ENCODE measurements at places on chromosomes 6 and 20. TPM values are rescaled to one million over a fixed set of nuclear protein-coding genes. Genes with fewer than 3 reads are reported as not detected.

- DNase-seq = no peak
These were observed 16.4 kb upstream of the MAS1 start for GRCh38 chr6:159874435-159874834.

Gene KCNK15
- total RNA-seq = 16.1 TPM

- DNase-seq = no peak
These were observed 9.0 kb downstream of the CST9 start for GRCh38 chr20:23596579-23597250.

DNA sequence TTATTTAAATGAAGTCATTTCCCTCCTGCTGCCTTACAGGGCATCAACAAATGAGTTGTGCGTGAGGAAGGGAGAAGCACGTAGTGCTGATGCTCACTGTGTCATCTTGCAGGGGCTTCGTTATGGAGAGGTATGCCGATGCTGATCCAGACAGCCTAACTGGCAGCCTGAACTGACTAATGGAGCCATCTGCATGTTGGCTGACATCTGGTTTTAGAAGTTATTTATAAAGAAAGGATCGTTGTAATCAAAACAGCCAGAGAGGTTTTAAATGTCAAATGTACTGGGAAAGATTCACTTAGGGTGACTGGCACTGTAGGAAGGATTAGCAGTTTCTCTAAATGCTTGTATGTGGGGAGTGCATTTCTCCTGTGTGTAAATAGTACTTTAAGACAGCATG, 54.6 kb downstream of the FARS2 start:
- DNase-seq = no peak

DNA sequence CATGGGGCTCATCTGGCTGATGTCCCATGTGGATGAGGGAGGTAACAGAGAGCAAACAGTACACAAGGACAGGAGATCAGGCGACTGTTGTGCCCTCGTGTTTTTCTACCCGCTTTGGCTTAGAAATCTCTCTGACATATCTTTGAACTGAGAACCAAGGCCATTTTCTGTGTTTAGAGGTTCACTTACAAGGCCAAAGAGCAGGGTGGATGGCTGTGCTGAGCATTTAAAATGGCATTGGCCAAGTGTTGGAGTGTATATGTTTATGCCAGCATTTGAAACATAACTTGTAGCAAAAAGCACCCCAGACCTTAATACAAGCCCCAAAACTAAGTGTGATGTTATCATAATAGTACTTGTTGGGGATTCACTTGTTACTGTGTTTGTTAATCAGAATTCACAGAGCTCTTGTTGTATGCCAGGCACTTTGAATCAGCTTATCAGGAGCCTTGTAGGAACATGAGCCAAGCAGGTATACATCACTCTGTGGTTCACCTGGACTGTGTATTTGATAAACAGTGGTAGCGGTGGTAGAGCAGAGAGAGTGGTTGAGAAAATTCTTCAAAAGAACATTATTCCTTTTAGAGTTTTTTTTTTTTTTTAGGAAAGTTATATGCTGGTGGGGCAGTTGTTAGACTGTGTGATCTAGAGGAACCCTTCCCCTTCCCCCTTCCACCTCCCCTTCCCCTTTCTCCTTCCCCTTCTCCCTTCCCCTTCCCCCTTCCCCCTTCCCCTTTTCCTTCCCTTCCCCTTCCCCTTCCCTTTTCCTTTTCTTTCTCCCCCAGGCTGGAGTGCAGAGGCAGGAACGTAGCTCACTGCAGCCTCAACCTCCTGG, 71.3 kb downstream of the ATRN start:
- DNase-seq = no peak

DNA sequence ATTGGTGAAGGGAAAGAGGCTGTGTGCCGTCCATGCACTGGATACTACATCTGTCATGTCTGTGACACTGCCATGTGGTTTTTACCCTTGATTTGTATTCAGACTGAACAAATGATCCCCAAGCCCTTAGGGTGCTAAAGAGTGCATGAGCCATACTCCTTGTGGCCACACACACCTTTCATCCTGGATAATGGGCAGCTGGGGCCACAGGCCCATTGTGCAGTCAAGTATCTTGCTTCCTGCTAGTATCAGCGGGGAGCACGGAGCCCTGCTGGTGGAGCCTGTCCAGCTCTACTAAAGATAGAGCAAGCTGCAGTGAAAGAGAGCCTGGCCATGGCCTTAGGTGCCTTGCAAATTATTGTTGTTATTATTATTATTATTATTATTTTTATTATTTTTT, 75.1 kb downstream of the SLX4IP start:
- no peak for DNase-seq

DNA sequence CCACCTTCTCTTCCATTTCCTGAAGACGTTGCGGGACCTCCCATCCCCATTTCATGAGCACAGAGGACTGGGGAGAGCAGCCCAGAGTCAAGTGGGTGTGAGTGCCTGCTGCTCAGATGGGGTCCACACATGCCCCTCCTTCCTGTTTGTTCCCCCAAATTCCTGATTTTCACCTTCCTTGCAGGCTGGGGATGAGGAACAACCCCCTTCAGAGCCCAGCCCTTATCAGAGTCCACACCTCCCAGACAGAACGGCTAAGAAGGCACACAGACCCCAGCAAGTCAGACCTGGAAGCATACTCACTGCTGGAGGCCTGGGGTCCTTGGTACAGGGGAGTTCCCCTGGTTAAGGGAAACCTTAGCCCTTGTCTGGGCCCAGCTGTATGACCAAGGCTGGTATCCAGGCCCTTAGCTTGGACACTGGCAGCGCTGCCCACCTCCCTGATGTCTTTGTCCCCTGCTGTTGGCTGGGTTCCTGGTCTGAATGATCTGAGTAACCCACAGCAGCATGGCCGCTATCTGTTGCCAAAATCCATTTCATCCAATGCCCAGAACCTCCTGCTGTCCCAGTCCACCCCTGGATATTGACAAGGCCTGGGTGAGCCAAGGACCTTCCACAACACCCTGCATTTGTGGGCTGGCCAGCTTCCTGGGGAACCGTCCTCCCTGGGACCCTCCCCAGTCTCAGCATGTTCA, 230.9 kb downstream of the SYNDIG1 start:
- DNase-seq = no peak
